ENCODE measurements at places on chromosomes 16 and 17.

DNA sequence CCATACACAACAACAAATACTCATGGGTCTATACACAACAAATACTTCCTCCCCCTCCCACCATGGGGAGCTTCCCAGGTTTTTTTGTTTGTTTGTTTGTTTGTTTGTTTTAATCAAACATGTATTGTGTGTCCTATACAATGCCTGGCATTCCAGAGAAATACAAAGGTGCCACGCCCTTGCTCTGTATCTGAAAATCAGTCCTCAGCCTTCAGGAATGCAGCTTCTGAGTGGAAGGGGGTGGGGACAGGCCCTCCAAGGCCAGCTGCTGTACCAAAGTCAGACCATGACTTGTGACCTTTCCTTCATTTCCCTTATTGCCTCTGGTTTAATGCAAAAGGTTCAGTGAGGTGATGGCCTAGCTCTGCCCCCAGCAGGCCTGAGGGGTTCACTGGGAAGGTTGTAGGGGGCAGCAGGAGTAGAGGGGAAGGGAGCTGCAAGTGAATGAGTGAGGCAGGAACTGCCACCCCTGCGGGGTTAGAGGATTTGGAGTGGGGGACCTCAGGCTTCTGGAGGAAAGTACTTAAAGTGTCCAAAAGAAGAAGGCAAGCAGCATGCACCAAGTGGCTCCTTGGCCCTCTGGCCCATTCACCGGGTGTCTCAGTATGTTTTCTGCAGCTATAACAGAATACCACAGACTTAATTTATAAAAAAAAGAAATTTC, 105.2 kb downstream of the CLEC16A start:
- DNase-seq = no peak

- no peak for DNase-seq
These were observed 3.3 kb downstream of the ITGA3 start for GRCh38 chr17:50059256-50059655.

GRCh38 chr16:23587726-23588125, 8.4 kb downstream of the NDUFAB1 start:
- DNase-seq = no peak

DNA sequence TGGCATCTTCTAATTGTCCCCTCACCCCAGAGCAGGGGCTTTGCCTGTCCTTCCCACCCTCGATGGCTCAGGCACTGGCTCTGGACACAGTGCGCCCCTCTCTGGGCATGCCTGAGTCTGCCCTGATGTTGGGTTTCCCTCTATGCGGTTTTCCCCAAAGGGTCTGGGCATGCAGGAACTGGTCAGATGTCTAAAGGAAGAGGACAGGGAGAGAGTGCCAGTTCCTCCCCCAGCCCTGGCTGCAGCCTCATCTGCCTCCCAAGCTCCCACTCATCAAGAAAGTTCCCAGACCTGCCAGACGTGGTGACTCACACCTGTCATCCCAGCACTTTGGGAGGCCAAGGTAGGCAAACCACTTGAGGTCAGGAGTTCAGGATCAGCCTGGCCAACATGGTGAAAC, 41.3 kb upstream of the PABPN1L start:
- DNase-seq = no peak

- no peak for DNase-seq
These were observed 4.5 kb downstream of the OR1F1 start for GRCh38 chr16:3192476-3193019.

GRCh38 chr17:81838753-81839255, 4.0 kb upstream of the PPP1R27 start:
- DNase-seq = no peak

DNA sequence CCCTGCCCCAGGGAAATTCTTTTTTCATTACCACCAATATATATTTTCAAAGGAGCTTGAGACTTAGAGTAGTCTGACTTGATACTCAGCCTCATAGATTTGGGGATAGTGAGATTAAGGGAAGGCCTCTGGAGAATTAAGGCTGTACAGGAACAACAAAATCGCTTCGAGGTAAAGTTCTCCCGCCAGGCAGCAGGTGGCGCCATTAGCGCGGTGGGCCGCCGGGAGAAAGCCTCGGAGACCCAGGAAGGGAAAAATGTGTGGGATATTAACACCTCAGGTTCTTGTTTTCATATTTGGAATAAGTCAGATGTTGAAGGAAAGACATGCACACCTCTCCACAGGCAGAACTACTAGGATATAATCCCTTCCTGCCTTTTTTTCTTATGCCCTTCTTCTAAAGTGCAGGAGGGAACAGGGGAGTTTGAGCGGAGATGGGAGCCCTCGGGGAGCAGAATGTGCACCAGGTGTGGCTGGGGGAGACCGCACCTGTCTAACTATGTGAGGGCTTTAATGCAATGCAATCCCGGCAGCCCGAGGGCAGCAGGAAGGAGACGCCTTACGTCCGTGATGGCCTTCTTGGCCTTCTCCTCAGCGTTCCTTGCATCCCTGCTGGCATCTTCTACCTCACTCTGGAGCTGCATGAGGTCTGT, 25.9 kb downstream of the MYH3 start:
- DNase-seq = no peak

- no peak for DNase-seq
These were observed 26.0 kb upstream of the C16orf95 start for GRCh38 chr16:87342978-87343752.

DNA sequence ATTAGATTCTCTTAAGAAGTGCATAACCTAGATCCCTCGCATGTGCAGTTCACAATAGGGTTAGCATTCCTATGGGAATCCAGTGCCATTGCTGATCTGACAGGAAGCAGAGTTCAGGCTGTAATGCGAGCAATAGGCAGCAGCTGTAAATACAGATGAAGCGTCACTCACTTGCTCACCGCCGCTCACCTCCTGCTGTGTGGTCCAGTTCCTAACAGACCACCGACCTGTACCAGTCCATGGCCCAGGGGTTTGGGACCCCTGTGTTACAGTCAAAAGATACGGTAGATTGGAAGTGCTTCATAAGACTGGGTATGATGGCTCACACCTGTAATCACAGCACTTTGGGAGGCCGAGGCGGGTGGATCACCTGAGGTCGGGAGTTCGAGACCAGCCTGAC, 2.8 kb downstream of the STAT5A start:
- no peak for DNase-seq

- DNase-seq = no peak
These were observed 4.9 kb downstream of the TEX14 start for GRCh38 chr17:58686980-58687379.

GRCh38 chr17:41651625-41652460, 27.5 kb upstream of the KRT17 start:
- DNase-seq = no peak

- DNase-seq = no peak
These were observed 1.1 kb downstream of the PRSS33 start for GRCh38 chr16:2786061-2786825.

DNA sequence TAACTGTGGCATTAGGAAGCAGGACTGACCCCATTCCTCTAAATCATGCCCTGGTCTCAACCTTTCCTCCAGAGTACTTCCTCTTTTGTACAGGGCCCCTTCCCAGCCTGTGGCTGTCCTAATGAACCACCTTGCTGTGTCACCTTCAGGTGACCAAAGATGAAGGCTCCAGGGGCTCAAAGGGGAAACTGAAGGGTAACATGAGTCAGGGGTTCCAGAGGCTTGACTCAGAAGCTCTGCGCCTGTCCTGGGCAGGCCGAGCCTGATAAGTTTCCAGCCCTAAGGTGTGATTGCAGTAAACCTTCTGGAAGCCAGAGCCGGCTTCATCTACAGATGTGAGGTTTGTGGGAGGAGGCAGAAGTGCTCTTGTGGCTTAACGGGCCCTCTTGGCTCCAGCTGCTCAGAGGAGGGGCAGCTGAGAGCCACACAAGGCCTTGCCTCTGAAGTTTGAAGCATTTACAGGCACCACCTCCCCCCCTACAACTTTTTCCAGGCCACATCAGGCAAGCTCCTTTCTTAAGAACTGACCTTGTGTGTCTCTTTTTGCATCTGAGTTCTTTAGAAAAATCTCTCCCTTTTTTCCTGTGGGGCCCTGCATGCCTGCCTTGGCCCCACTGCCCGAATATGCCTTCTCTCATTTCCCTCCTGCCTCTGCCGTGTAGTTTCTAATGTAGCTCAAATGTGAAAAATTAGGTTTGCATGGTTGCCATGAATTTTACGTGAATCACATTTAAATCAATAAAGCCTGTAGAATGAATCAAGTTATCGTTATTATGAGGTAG, 149.9 kb downstream of the CLEC16A start:
- DNase-seq = no peak

DNA sequence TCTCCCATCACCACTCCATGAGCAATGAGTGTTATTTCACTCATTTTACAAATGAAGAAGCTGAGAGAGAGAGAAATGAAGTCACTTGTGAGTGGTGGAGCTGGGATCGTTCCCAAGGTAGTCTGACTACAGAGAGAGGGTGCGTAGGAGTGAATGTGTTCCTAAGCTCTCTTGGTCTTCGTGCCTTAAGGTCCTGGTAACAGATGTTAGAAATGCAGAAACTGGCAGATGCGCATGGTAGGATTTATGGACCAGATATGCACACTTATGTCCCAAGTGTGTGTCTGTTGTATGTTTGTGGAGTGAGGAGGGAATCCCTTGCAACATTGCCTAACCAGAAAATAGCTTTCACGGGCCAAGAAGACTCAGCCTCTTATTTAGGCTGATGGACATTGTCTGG, 93.2 kb upstream of the ZNF469 start:
- DNase-seq = no peak

DNA sequence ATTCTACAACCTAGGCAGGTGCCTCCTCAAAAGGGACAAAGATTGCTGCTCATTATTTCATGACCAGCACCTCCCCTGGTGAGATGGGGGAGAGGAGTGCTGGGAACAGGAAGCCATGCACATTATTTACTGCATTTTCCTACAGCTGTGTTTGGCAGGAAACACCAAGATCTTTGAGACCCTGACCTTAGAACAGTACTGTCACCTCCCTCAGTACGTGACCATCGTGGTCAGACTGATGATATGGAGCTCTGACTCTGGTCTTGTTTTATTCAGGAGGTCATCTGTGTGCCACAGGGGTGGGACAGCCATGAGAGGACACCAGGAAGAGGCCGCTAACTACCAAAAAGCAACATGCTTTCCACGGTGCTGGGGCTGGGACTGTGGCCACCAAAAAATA, 37.4 kb downstream of the USP22 start:
- DNase-seq = no peak

DNA sequence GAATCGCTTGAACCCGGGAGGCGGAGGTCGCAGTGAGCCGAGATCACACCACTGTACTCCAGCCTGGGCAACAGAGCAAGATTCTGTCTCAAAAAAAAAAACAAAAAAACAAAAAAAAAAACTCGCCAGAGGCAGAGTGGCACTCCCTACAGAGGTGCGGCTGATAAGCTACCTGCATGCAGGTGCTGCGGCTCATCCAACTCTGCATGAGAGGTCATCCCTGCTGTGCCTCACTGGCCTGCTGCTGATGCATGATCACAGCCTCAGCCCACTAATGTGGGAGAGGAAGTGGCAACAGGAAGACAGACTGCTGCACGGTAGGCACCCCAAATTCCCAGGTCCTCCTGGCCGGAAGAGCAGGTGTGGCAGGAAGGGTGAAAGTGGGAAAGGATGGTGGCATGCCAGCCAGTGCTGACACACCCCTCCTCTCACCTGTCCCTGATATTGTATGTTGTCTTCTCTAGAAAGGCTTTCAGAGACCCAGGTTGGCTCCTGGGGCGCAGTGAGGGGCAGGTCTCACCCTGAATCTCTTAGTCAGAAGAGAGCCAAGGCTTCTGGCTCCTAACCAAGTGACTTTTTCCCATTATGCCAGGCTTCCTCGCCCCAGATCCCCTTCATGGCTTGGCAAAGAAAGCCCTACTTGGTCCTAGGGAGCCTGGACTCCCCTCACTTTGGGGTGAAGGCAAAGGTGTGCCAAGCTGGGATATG, 11.8 kb downstream of the NXPH3 start:
- no peak for DNase-seq

GRCh38 chr17:76115138-76115754, 11.7 kb upstream of the EXOC7 start:
- DNase-seq = no peak

DNA sequence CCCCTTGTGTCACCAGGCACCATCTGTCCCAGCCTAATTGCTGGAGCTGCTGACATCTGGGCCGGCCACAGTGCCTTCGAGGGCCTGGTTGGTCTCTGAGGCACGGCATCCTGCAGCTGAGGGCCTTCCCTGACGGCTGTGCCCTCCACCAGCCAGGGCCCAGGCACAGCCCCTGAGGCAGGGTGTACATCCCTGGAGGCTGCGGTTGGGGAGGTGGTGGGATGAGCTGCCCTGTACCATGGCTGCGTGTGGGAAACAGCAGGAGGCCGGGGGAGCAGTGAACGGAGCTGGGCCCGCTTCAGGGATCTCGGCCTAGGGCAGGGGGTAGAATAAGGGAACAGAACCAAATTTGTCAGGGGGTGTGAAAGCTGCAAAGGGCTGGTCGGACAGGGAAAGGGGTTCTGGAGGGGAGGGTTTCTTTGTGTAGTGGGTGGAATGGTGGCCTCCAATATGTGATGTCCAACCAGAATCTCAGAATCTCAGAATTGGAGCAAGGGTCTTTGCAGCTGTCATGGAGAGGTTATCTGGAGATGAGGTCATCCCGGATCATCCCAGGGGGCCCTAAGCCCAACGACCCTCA, 10.0 kb upstream of the SLC38A10 start:
- DNase-seq = no peak

- DNase-seq = no peak
These were observed 50.2 kb downstream of the ANKFN1 start for GRCh38 chr17:56203430-56203829.

GRCh38 chr17:78082988-78083387, 45.6 kb downstream of the TMC6 start:
- no peak for DNase-seq

- DNase-seq = no peak
These were observed 27.3 kb upstream of the ITGA2B start for GRCh38 chr17:44416558-44417289.

GRCh38 chr16:18958621-18959029, 25.1 kb upstream of the TMC7 start:
- no peak for DNase-seq

DNA sequence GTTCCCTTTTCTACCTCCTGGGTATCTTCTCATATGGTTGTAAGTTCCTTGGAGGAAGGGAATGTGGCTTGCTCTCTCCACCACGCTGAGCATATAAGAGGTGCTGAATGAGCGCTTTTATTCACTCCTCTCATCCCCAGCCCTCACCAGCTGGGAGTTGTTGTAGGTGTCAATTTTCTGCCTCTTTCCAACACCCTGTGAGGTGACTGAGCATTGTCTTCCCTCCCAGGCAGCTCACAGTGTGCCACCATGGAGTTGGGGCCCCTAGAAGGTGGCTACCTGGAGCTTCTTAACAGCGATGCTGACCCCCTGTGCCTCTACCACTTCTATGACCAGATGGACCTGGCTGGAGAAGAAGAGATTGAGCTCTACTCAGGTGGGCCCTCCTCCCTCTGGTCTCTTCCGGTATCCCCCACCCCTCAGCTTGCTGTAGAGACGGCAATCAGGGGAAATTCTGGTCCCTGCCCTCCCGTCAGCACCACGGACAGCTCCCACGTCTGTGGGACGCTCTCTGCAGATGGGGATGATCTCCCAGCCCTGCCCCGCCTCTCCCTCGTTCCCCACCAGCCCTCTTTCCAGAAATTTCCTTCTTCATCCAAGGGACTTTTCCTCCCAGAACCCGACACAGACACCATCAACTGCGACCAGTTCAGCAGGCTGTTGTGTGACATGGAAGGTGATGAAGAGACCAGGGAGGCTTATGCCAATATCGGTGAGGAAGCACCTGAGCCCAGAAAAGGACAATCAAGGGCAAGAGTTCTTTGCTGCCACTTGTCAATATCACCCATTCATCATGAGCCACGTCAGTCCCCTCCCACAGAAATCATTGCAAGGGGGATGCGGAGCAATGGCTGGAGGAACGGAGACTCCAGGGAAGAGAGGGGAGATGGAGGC, 18.3 kb downstream of the CIITA start:
- DNase-seq = no peak

GRCh38 chr16:17362183-17362582, 108.6 kb downstream of the XYLT1 start:
- DNase-seq = no peak

- no peak for DNase-seq
These were observed 214.0 kb upstream of the CIBAR2 start for GRCh38 chr16:85326113-85326793.
